Substantia nigra (tissue), 51 donors: ENCODE measurements at places on chromosomes 4 and X.

DNA sequence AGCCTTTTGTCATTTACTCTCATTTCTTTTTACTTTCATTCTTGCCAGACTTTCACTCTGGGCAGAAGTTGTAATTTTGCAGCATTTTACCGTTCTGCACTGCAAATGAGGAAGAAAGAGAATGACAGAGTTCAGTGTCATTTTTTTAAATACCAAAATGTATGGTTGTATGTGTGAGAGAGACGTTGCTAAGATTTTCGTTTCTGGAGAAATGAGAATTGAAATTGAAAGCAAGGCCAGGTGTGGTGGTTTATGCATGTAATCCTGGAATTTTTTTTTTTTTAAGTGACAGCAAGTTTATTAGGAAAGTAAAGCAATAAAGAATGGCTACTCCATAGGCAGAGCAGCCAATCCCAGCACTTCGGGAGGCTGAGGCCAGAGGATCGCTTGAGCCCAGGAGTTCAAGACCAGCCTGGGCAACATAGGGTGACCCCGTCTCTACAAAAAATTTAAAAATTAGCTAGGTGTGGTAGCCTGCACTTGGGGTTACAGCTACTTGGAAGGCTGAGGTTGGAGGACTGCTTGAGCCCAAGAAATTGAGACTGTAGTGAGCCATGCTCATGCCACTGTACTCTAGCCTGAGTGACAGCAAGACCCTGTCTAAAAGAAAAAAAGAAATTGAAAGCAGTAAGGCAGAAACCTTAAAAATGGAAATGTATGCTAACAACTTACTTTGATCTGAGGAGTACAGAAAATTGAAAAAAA, 12.9 kb downstream of the DCK start:
- no peak for DNase-seq

- DNase-seq: no peak
Observed at GRCh38 chrX:15849555-15849954, 5.1 kb downstream of the AP1S2 start.

- DNase-seq: no peak
Observed at GRCh38 chr4:138243369-138243768, 1.2 kb upstream of the SLC7A11 start.

DNA sequence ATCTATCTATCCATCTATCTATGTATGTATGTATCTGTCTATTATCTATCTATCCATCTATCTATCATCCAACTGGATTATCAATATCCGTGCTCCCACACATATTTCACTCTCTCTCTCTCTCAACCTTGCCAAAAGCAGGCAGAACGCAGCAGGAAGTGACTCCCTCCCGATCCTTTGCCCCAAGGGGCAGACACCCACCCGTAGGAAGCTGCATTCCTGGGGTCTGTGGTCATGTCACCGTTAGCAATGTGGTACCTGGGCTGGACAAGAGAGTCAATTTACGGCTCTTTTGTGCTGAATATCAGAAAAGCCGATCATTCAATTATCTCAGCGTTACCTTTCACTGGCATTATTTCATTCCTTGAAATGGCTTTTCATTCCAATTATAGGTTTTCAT, 119.6 kb upstream of the PPP2R3B start:
- no peak for DNase-seq

GRCh38 chr4:141121768-141122454, 11.4 kb downstream of the RNF150 start:
- no peak for DNase-seq

- no peak for DNase-seq
Observed at GRCh38 chrX:110045421-110045820, 42.5 kb downstream of the TMEM164 start.

GRCh38 chr4:38279650-38280322, 319.6 kb downstream of the PTTG2 start:
- DNase-seq: no peak

GRCh38 chr4:89110541-89110985, 770 bp upstream of the TIGD2 start:
- no peak for DNase-seq

- DNase-seq: no peak
Observed at GRCh38 chr4:173466101-173466500, 63.9 kb downstream of the HAND2 start.
